ENCODE measurements at places on chromosomes 16 and 17.

DNA sequence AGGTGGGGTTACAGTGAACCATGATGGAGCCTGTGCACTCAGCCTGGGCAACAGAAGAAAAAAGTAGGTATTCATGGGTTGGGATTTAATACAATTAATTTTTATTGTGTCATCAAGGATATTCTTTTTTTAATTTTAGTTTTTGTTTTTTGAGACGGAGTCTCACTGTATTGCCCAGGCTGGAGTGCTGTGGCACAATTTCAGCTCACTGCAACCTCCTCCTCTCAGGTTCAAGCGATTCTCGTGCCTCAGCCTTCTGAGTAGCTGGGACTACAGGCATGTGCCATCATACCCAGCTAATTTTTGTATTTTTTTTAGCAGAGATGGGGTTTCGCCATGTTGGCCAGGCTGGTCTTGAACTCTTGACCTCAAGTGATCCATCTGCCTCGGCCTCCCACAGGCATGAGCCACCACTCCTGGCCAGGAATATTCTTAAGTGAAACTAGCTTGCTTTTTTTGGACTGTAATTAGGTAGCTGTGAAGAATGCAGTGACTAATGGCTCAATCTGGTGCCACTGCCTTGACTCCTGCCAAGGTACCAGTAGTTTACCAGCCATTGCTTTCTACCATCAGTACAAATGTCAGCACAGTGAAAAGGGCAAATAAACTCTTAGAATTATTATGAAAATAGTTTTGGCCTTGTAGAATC is 4.8 kb downstream of the PPM1D start:
- peak; percentile 76 for DNase-seq

- no peak for DNase-seq
Measured at GRCh38 chr16:81566086-81567007, 121.7 kb downstream of the CMIP start.

DNA sequence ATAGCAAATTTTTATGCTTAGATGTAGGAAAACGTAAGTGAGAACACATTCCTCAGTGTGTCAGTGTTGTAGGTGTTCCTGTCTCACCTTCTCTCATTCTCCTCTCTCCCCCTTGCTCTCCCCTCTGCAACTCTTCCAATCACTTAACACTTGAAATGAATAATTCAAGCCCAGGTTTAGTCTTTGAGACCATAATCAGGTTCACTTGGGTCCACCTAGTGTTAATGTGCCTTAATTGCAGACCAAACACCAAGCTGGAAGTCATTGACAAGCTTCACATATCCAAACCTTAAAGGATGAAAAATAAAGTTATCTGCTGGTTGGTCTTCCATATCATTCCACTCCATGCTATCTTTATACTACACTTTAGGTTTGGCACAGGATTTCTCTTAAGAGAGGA is 37.0 kb downstream of the STXBP4 start:
- no peak for DNase-seq

DNA sequence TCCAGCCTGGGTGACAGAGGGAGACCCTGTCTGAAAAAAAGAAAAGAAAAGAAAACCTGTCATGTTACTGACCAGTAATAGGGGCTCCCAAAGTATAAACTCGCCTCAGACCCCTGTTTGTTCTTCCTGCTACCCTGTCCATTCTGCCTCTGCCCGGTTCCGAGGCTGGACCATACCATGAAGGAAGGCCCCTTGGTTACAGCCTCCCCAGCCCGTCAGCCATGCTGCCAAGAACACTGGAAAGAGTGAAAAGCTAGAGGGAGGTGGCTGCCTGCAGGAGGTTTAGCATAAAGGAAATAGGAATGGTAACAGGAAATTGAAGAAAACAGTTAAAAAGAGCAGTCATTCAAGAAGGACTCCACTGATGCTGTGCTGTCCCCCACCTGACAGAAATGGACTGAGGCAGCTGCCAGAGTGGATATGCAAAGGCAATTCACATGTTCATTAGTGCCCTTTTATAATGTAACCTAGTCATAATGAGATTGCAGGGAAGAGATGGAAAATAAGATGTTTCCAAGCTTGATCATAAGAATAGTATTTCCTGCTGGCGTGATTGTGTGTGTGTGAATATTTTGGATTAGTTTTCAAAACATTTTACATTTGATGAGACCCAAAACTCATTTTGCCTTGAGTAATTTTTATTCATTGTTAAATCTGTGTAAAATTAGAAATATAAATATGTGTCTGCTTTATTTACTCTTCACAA is 102.6 kb downstream of the GOSR1 start:
- DNase-seq, result no peak

GRCh38 chr16:815861-816260 is 15.3 kb upstream of the GNG13 start:
- DNase-seq, result no peak

GRCh38 chr16:85514598-85515318 is 98.4 kb upstream of the GSE1 start:
- peak; percentile 97 for DNase-seq

GRCh38 chr17:4109449-4109848 is 33.4 kb downstream of the ZZEF1 start:
- no peak for DNase-seq

DNA sequence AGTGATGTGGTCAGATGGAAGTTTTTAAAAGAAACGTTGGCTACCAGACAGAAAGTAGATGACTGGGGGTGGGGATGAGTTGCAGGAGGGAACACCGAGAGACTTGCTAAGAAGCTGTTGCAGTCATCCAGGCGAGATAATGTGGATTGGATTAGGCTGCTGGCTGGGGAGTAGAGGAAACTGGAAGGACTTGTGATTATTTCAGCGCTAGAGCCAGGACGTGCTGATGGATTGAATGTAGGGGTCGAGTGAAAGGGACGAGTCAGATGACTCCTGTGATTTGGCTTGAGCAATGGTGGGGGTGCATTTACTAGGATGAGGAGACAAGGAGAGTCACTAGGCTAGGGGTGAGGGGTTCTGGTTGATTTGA is 88.5 kb downstream of the CLEC16A start:
- DNase-seq, result no peak

GRCh38 chr16:84247844-84248243 is 8.0 kb upstream of the KCNG4 start:
- peak; percentile 62 for DNase-seq

GRCh38 chr16:56202036-56202435 is 10.7 kb downstream of the GNAO1 start:
- DNase-seq, result no peak

GRCh38 chr17:76253841-76254240 is 11.3 kb upstream of the UBALD2 start:
- DNase-seq, result no peak

- DNase-seq, result no peak
Measured at GRCh38 chr17:71872843-71873485, 247.9 kb upstream of the SOX9 start.

DNA sequence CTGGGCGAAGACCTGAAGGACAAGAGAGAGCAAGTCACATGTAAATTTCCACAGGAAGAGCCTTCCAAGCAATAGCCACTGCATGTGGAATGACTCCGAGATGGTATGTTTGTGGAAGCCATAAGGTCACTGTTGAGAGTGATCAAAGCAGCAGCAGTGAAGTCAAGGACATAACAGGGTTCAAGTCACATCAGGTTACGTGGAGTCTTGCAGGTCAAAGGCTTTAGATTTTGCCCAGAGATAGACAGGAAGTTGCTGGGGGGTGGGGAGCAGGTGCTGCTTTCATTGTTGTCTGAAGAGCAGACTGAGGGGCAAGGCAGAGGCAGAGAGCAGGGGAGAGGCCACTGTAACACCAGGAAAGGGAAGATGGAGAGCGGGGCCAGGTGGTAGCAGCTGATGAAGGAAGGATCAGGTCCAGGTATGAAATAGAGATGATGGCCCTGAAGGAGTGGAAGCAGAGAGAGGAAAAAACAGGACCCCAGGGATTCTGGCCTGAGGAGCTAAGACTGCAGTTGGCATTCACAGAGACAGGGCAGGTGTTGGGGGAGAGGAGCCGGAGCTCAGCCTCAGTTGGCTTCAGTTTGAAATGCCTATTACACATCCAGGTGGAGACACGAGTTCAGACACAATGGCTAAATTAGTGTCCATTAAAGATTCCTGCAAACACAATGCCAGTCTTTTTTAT is 129.3 kb upstream of the AXIN2 start:
- DNase-seq, result no peak

- DNase-seq, result no peak
Measured at GRCh38 chr17:16250635-16251034, 33.6 kb downstream of the PIGL start.

- peak; percentile 76 for DNase-seq
Measured at GRCh38 chr16:29898804-29899515, 390 bp downstream of the SEZ6L2 start.

DNA sequence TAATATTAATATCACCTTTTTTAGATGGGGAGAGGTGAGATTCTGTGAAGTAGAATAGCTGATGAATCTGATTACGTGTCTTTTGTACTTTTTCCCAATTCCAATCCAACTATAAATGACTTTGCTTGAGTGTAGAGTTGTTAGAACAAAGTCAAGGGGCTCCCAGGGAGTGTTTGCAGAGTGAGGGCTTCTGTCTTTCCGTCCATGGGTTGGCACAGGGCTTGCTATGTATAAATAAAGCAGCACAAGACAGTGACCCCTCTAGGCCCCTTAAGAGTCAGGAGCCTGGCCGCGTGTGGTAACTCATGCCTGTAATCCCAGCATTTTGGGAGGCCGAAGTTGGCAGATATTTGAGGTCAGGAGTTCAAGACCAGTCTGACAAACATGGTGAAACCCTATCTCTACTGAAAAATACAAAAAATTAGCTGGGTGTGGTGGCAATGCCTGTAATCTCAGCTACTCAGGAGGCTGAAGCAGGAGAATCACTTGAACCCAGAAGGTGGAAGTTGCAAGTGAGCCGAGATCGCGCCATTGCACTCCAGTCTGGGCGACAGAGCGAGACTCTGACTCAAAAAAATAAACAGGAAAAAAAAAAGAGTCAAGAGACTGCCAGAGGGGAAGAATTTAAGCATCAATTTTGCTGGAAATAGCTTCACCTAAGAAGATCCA is 127.9 kb upstream of the HS3ST3A1 start:
- DNase-seq, result no peak

- no peak for DNase-seq
Measured at GRCh38 chr16:55492756-55493380, 13.9 kb downstream of the MMP2 start.

DNA sequence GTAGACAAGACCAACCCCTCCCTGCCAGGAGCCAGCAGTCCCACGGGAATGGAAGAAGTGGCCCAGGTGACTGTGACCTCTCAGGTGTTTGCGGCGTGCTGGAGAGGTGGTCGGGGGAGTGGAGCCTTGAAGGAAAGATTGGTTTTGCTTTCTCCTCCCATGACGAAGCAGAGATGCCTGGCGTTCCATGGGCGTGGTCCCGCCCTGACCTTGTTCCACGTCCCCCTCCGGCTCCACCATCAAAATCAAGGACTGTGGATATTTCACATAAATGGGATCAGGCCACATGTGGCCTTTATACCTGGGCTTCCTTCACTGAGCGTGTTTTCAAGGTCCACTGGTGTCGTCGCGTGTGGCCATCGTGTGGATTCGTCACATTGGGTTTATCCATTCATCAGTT is 270.6 kb upstream of the TNRC6C start:
- no peak for DNase-seq

DNA sequence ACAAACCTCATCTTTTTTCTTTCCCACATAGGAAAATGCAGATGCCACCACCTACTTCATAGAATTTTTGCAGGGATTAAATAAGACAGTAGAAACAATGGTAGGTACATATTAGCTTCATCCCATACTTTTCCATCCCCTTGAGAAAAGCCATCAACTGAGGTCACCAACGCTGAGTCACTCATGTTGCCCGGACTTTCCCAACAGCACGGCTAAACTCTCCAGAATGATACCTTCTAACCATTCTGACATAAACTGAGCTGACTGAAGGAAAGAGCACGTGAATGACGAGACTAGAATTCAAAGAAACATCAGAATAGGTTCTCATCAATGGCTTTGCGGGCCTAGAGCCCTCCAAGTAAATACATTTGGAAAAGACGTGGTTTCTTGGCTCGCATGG is 146.0 kb upstream of the RCVRN start:
- no peak for DNase-seq

- no peak for DNase-seq
Measured at GRCh38 chr16:2913603-2914002, 1.9 kb downstream of the FLYWCH1 start.

DNA sequence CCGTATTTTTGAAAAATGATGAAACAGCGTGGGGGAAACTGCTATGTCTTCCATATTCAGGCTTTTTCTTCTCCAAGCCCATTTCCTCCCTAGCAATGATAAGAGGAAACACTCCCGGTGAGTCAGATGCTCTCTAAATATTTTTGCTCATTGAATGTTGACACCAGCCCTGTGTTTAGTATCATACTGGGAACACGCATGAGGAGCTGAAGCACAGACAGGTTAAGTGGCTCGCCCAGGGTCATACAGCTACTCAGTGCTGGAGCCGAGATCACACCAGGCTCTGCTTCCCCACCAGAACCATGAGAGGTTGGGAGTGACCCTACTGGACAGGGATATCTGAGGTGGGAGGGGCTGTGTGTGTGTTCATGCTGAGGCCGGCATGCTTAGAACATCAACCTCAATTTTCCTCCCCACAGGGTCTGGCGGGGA is 37.8 kb upstream of the ADGRG1 start:
- peak; percentile 48 for DNase-seq

DNA sequence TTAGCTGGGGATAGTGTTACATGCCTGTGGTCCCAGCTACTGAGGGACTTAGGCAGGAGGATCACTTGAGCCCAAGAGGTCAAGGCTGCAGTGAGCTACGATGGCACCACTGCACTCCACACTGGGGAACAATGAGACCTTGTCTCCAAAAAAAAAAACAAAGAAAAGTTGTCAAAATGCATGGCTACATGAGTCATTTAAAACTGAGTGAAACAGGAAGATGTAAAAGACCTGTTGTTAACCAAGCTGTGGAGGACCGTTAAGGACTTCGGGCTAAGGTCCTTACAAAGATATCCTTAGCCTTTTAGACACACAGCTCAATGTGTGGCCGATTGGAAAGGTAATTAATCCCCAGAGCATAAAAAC is 25.1 kb downstream of the ZP2 start:
- DNase-seq, result no peak

DNA sequence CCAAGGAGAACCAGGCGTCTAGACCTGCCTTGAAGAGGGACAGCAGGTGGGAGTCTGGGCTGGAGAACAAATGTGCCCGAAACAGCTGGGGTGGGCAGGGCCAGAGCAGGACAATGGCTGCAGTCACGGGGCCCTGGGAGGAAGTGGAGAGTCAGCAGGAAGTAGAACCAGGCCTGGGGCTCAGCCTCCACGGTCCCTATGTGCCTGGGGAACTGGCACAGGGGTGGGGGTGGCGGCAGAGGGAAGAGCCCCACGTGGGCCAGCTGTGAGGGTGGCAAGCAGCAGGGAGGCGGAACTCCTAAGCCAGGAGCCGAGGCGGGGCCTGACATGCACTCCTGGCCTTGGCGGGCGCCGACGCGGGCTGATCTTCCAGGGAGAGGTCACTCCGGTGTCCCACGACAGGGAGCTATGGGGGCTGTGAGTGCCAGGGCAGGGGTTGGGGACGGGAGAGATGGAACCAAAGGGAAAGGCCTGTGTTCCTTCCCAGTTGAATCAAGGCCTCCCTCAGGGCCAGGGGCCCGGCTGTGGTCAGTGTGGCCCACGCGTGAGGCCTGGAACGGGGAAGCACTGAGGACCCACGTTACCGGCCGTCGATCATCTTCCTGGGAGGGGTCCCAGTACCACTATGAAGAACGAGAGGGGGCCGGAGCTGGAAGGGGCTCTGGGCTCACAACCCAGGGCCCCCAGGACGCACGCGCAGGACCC is 42.7 kb downstream of the TIMM22 start:
- DNase-seq, result no peak

- DNase-seq, result no peak
Measured at GRCh38 chr16:1320097-1320496, 10.7 kb downstream of the UBE2I start.

All from H54 (cell line).